ENCODE measurements at places on chromosomes 2 and 18. TPM values are rescaled to one million over a fixed set of nuclear protein-coding genes. Genes with fewer than 3 reads are reported as not detected.

- peak; percentile 35 for DNase-seq
Measured at GRCh38 chr2:101152272-101153076, 1.3 kb upstream of the TBC1D8 start.

ACVR1C gene
- total RNA-seq = 0.36 TPM

- no peak for DNase-seq
Measured at GRCh38 chr2:163469561-163469962, 266.2 kb downstream of the FIGN start.

GRCh38 chr2:179410552-179411356 lies 146.1 kb upstream of the SESTD1 start:
- no peak for DNase-seq

GRCh38 chr2:36223259-36223658 lies 132.3 kb upstream of the CRIM1 start:
- no peak for DNase-seq

IL18R1 gene
- 1.8 TPM for total RNA-seq

- no peak for DNase-seq
Measured at GRCh38 chr2:64214281-64215115, 70.3 kb upstream of the PELI1 start.

DNA sequence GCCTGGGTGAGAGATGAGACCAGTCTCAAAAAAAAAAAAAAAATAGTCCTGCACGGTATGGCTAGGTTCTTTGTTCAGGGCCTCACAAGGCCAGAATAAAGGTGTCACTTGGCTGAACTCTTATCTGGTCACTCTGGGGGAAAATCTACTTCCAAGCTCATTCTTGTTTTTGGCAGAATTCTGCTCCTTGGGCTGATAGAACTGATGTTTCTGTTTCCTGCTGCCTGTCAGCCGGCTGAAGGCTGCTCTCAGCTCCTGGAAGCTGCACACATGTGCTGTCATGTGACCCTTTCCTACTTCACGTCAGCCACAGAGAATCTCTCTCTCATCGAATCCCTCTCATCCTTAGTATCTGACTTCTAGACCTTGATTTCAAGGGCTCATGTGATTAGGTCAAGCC lies 10.4 kb downstream of the CSRNP3 start:
- no peak for DNase-seq

DCDC2C gene
- not detected for total RNA-seq
